NCI-H2081 (cell line): ENCODE measurements at places on chromosomes 16 and 17.
A peak's percentile ranks its signal among the peaks of the same experiment; 100 is the strongest.

DNA sequence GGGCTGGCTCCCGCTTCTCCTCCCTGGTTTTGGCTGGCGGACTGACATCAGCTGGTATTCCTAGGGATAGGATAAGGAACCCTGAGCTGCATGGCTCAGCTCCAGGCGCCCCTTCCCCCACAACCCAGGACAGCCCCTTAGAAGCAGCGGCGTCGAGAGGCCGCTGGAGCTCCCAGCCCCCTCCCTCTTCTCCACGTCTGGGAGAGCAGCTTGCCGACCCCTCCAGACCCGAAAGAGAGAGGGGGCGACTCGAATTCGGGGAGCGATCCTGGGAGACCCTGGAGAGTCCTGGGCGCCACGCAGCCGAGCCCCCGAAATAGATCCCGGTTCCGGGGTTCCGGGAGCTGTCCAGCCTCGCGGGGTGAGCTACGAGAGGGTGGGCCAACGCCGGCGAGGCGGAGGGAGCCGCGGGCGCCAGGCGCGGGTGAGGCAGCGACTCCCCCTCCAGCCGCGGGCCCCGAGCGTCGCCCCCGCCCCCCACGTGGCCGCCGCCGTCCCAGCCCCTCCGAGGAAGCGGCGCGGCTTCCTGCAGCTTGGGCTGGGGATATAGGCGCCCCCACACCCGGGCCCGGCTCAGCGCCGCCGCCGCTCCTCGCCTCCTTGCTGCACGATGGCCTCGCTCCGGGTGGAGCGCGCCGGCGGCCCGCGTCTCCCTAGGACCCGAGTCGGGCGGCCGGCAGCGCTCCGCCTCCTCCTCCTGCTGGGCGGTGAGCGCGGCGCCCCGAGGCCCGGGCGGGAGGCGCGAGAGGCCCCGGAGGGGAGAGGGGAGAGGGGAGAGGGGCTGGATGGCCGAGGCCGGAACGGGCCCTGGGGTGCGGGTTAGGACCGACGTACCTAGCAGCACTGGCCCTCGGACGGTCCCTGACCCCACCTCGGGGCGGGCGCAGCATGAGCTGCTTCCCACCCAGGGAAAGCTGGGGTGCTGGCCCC is at the start of gene RAMP2:
Gene RAMP2, plus strand, starts transcription at position 576 of the 930 bp plus-strand sequence. Its CDS starts 35 bp downstream, at position 611.
- peak; percentile 25 for DNase-seq

GRCh38 chr17:69492410-69493071 is 78.0 kb downstream of the MAP2K6 start:
- DNase-seq, result no peak

- DNase-seq, result no peak
Observed at GRCh38 chr16:15509051-15509592, 74.7 kb downstream of the BMERB1 start.

DNA sequence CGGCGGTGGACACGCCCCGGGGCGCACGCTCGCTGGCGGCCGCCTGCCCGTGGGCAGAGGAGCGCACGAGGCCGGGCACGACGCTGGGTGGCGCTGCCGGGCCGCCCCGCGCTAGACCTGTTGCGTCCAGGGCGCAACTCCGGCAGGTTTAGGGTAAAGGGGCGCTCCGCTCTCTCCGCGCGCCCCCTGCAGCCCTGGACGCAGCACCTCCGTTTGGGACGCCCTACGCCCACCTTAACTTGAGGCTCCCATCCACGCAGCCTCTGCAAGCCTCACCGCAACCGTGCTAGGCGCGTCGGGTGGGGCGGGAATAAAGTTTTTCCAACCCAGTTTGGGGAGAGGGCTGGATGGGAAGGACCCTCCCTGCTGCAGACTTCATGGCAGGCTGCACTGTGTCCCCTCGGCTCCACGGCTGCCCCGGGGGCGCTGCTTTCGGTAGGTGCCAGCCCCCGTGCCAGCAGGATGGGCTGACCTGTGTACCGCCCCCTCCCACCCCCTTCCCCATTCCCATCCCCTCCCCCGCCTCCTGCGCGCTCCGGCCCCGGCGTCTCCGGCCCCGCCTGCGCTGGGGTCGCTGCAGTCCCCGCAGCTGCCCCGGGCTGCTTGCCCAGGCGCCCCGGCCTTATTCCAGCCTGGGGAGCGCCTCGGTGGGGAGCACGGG is at the start of gene SYT17:
Gene SYT17, plus strand, starts transcription at position 531 of the 661 bp plus-strand sequence. CDS start 407 bp downstream, outside the sequence.
- peak; percentile 55 for DNase-seq

DNA sequence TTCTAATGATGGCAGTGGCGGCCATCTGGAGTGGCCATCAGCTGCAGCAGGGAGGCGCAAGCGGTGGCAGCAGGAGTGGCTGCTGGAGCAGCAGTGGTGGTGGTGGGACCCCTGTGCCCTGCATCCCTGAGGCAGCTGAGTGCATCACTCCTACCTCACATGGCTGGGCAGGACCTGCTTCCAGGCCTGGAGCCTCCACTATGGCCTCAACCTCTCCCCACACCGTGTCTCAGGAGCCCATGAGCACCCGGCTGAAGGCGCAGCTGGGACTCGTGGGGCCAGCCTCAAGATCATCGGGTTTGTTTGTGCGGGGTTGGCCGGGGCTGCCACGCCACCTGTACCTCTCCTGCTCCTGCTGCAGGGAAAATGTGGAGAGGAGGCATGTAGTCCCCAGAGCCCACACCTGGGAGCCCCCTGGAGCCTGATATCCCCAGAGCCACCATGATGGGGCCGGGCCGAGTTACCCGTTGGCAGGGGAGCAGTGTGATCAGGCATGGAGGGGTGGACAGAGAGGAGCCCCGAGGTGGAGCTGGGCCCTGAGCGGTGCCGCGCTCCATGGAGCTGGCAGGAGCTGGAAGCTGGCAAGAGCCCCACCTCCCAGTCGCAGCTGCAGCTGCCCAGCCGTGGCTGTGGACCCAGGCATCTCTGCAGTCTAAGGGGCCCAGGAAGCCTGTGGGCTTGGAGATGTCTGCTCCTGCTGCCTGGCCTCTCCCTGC is 16.7 kb downstream of the RHOT1 start:
- DNase-seq, result no peak

DNA sequence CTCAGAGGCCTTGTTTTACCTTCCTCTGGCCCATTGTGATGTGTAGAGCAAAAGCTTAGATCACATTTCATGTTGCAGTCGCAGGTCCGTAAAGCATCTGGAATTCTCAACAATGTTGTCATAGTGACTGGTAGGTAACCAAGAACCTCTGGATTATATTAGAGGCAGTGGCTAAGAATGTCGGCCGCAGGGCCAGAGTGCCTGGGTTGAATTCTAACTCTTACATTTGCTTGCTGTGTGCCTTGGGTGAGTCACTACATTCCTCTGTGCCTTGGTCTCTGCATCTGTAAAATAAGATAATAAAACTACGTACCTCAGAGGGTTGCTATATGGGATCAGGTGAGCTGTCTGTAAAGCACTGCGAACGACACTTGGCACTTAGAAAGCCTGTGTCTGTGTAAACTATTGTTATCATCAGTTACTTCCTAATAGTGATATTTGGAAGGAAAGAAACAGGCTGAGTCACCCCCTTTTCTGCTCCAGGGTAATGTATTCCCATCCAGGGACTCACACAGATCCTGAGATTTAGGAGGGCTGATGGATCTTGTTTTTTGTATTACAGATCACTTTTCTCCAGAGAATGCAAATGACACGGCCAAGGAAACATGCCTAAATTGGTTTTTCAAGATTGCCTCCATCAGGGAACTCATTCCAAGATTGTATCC is 52.2 kb downstream of the VPS35L start:
- DNase-seq, result no peak

DNA sequence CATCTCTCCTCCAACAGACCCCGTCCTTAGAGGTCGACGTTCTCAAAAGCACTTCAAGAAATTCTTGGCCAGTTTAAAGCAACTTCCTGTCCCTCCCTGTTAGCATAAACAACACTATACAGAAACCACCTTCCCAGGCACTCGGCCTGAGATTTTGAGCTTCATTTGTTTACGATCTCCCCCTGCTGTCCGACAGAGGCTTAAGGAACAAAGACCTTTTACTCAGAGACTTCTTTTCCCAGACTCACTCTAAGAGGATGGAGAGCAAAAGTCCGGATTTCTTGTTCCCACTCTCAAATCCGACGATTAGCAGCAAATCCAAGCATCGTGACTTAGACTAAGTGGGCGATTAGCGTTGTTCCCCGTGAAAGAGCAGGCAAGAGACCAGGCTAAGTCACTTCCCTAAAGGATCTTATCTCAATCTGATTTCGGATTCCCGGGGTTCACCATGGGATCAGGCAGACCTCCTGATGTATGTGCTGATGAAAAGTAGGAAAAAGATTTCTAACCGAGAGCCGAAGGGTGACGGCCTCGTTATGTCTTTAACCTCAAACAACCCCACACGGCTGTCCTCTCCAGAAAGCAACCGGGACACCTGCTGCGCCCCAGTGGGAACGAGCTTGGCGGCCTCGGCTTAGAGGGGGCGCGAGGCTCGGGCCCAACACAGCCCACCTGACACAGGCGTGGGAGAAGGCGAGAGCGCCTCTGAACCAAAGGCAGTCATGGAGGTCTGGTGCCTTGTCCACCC is 598 bp downstream of the INPP5K start:
- peak; percentile 21 for DNase-seq

DNA sequence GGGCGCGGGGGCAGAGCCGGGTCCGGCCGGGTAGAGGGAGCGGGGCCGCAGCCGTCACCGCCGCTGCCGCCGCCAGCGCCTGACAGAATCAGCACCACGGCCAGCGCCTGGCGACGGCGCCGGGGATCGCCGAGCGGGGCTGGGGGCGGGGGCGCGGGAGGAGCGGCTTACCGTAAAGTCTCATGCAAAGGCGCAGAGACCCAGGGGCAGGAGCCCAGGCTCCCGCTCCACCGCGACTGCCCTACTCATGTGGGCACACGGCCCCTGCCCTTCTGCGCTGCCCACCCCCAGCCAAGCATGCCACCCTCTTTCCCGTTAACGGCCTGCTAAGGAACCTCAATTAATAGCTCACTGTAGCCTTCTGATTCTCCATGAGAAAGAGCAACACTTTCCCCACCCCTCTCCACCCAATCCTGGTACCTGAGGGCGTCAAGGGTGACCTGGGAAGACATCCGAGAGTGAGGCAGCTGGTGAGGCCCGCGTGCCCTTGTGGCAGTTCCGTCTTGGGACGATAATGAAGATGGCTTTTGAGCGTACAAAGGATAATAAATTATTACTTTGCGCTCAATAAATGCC is at the start of gene SEZ6:
Gene SEZ6, minus strand, starts transcription at position 98 of the 576 bp plus-strand sequence. CDS start 164 bp downstream, outside the sequence.
- peak; percentile 59 for DNase-seq

DNA sequence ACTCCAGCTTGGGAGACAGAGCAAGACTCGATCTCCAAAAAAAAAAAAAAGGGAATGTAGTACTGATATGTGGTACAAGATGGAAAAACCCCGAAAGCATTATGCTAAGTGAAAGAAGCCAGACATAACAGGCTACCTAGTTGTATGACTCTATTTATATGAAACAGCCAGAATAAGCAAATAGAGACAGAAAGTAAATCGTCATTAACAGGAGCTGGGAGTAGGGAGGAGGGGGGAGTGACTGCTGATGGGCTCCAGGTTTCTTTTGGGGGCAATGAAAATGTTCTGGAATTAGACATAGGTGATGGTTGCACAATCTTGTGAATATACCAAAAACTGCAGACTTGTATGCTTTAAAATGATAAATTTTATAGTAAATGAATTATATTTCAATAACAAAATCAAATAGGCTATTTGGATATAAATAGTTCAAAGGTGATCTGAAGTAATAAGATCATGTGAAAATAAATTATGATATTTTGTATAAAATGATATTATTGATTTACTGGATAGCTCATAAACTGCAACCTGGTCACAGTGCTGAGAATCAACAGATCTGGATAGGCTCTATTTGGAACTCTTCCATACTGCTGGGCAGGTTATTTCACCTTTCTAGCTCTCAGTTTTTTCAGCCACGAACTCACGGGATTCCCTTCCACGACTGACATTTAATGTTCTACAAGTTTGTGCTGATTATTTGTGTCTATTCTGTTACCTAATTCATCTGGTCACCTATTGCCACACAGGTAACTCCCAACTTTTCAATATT is 27.1 kb downstream of the ZNF652 start:
- DNase-seq, result no peak

DNA sequence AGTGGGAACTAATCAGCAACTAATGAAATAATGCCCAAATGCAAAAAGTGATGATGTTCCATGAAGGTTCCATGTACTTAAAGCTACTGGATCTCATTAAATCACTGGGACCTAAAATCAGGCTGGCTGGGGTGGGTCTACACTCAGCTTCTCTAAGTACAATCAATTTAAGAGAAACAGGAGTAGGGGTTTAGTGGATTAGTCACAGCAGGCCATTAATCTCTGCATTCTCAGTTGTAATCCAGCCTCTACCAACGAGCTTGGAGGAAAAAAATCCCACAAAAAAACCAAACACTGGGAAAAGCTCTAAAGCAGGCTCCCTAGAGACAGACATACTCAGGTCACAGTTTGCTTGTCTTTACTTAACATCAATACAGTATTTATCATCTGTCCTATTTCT is 15.0 kb downstream of the CA10 start:
- no peak for DNase-seq

DNA sequence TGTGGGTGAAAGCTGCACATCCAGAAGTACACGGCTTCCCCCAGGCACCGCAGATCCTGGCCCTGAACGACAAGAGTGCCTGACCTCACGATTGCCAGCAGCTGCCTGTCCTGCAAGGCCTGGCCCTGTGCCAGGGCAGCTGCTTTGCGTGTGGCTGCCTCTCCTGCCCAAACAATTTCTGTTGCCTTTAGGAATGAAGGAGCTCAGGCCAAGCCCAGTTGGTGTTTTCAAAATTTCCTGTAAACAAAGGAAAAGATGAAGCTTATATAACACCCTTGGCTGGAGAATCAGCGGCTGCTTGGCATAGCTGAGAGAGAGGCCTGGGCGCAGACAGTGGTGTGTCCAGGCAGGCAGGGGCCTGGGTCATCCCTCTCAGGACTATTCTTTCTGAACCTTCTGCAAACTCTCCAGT is 11.7 kb upstream of the SLC47A2 start:
- no peak for DNase-seq

GRCh38 chr16:57628783-57629293 is 408 bp downstream of the ADGRG1 start:
- DNase-seq, result no peak

DNA sequence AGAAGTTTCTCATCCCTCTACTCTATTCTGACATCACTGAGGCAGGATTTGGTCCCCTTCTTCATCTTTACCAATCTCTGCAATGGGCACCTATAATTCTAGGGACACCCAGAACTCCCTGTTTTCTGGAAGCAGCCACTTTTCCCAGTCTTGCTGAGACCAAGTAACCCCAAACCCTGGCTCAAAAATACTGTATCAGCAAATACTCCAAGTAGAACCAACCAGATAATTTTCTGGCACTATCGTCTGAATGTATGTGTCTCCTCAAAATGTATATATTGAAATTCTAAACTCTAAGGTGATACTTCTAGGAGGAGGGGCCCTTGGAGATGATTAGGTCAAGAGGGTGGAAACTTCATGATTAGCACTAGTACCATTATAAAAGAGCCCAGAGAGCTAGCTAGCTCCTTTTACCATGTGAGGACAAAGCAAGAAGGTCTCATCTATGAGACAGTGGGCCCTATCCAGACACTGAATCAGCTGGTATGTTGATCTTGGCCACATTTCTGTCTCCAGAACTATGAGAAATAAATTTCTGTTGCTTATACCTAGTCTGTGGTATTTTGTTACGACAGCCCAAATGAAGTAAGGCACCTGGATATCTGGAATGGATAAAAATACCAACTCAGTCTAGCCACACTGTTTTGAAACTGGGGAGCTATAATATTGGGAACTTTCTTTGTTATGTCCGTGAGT is 464.4 kb downstream of the CDH11 start:
- no peak for DNase-seq
